ENCODE measurements at places on chromosomes 12 and 14.

DNA sequence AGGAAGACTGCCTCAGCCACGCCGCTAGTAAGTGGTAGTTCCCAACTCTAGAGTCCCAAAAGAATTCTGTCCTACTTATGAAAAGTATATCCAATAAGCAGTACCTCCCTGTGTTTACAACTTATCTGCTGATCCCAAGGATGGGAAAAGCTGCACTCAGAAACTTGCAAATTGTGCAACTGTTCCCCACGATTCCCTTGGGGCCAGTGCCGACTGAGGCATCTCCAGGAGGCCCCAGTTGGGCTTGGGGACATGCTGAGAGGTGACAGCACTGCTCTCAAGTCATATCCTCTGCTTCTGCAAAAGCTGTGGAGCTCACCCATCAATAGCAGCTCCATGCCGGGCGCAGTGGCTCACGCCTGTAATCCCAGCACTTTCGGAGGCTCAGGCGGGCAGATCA, 23.7 kb downstream of the SPRING1 start:
- DNase-seq: no peak

DNA sequence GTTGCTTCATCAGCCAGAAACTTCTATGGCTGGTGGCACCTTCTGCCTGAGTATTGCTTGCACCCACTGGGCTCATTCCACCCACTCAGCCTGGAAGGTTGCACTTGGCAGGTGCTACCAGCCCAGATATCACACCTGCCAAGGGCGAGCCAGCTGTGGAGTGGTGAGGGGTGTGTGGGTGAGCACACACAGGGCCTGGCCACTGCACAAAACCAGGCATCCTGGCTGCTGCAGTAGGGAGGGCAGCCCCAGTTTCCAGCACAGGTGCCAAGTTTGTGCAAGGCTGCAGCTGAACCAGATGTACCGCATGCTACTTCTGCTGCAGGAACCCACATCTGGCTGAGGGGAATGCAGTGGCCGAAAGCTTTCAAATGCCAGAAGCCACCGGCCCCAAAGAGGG, 1147.8 kb downstream of the FSCB start:
- no peak for DNase-seq

- DNase-seq: no peak
These were observed 35.8 kb downstream of the CAPS2 start for GRCh38 chr12:75294336-75294735.

GRCh38 chr14:51188566-51189185, 51.4 kb upstream of the TMX1 start:
- DNase-seq: no peak

GRCh38 chr14:93305725-93306418, 27.0 kb downstream of the BTBD7 start:
- DNase-seq: no peak

DNA sequence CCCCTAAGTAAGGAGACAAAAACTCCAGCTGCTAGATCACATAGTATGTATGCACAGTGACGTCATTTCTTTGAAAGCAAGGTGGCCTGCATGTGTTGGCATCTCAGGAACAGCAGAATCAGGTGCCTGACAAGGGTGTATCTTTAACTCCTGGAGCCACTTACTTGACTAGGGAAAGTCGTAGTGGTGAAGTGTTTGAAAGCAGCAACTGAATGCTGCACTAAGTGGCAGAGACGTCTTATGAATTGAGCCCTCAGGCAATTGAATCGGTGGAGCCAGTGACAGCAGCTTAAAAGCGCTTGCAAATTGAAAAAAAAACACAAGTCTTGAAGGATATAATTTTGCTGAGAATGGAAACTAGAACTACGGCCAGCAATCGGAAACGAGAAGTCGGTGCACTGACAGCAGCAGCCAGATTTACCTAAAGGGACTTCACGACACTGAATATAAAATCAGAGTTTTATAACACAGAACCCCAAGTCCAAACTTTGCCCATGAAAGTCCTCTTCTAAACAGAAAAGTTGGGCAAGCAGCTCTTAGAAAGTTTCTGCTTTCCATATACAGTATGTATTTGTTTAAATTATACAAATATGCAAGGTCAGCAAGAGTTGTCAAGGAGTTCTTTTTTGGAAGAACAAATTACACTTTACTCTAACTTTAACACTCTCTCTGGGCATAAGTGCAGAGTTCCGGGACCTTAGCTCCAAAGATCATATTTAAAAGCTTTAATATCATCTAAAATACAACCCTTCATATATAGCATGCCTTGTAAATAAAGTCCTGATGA, 1.1 kb downstream of the IGF1 start:
- no peak for DNase-seq

- no peak for DNase-seq
These were observed 464.9 kb downstream of the RPS29 start for GRCh38 chr14:49121246-49121645.

GRCh38 chr12:117861691-117862090, 107.1 kb downstream of the KSR2 start:
- no peak for DNase-seq

DNA sequence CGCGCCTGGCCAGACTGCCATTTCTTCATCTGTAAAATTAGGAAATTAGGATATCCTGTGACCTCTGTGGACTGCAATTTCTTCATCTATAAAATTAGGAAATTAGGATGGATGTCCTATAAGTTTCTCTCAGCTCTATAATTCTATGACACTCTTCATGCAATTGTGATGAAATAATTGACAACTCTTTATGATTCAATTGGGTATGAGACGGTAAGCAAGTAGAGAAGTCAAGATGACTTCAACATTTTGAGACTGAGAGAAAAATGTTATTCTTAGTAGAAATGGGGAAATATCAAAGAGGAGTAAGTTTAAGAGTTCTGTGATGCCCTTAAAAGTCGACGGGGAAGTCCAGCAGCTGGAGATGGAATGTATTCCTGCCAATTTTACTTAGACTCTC, 12.0 kb downstream of the KIAA0586 start:
- no peak for DNase-seq

- DNase-seq: no peak
These were observed 6.9 kb downstream of the MGAT4C start for GRCh38 chr12:86249276-86249675.

GRCh38 chr12:90519285-90519684, 435.7 kb downstream of the CCER1 start:
- DNase-seq: no peak

DNA sequence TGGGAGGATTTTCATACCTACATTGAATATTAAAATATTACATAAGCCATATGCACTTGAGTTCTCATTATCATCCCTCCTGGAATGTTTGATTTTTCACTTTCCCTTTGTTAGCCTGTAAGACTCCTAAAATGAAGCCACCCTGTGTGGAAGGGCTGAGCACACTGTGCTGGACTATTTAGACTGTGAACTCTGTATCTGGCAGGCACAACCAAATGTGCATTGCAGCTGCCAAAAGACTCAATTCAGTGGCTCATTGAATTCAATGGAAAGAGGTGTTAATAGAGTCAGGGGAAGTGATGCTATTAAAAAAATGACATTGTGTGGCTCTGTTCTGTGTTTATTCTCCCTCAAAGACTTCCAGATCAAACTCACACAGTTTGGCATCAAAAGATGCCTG, 111.1 kb downstream of the SMOC1 start:
- DNase-seq: no peak

- no peak for DNase-seq
These were observed 94.1 kb downstream of the PHETA1 start for GRCh38 chr12:111274777-111275176.

GRCh38 chr14:89509891-89510290, 92.9 kb upstream of the FOXN3 start:
- DNase-seq: no peak

GRCh38 chr14:68144051-68144681, 324.6 kb downstream of the RAD51B start:
- no peak for DNase-seq

DNA sequence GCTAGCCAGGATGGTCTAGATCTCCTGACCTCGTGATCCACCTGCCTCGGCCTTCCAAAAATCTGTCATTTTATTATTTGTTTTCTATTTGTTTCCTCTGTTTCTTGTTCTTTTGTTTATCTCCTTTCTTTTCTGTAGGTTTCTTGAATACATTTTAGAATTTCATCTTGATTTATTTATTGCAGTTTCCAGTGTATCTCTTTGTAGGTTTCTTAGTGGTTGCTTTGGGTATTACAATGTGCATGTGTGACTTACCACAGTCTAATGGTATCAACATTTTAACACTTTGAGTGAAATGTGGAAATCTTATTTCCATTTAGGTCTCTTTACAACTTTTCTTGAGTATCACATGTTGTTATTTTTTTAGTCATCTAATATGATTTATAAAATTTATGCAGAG, 29.9 kb upstream of the MUCL1 start:
- DNase-seq: no peak

GRCh38 chr12:12614342-12614741, 2.7 kb downstream of the CREBL2 start:
- no peak for DNase-seq

DNA sequence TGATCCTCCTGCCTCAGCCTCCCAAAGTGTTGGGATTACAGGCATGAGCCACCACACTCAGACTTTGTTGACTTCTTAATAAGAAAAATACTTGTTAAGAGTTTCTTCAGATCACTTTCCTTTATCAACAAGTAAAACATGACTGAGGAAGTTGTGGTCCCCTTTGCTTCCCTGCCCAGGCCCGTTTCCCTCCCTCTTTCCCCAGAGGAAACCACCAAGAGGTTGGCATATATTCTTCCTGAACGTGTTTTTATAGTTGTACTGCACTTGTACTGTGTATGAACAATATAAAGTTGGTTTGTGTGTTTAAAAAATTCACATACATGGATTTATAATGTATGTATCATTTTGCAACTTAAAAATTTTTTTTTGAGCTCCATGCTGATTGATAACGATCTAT, 28.4 kb downstream of the PTPN11 start:
- no peak for DNase-seq

GRCh38 chr14:56900726-56901125, 90.4 kb upstream of the OTX2 start:
- no peak for DNase-seq

GRCh38 chr12:113818833-113819232, 147.3 kb downstream of the RBM19 start:
- peak; percentile 65 for DNase-seq

DNA sequence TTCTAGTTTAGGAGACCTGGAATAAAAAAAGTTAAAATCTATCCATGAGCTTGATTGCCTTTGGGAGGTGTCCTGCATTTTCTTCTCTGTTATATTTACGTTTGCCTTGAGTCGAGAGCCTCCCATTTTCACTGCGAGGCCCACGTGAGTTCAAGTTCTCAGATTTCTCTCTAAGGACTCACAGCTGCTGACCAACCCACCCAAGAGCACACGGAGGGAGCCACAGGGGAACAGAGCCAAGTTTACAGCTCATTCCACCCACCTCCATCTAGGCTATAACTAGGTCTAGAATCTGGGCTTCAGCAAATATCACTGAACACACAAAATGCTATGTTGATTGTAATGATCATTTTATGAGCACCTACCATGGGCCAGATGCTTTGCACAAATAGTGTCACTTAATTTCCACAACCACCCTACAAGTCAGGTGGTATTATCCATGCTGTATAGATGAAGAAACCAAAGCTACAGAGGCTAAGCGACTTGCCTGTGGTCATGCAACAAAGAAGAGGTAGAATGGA, 16.7 kb downstream of the ALDH1L2 start:
- DNase-seq: no peak

GRCh38 chr14:78088916-78089315, 81.3 kb upstream of the NRXN3 start:
- no peak for DNase-seq

DNA sequence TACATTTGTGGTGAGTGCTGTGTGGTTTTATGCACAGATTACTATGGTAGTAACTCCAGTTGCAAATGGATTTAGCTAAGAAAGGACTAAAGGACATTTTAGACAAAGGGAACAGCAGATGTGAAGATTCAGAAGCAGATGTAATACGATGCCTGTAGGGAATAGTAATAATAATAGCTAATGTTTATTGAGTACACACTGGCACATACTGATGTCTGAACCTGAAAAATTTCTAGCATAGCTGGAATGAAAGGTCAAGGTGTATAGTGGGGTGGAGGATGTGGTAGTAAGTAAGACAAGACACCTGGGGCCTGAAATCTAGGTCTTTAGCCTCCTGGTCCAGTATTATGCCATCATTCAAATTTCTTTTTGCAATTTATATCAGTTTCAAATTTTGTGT, 54.3 kb upstream of the LRTM2 start:
- no peak for DNase-seq

- DNase-seq: no peak
These were observed 49.0 kb downstream of the MSRB3 start for GRCh38 chr12:65327207-65328076.

- no peak for DNase-seq
These were observed 15.4 kb downstream of the TMTC1 start for GRCh38 chr12:29768372-29768771.

GRCh38 chr14:22200977-22201605, 387.9 kb downstream of the DAD1 start:
- peak; percentile 7 for DNase-seq
